ENCODE measurements at places on chromosomes 5 and 9. TPM values are rescaled to one million over a fixed set of nuclear protein-coding genes. Genes with fewer than 3 reads are reported as not detected.

DNA sequence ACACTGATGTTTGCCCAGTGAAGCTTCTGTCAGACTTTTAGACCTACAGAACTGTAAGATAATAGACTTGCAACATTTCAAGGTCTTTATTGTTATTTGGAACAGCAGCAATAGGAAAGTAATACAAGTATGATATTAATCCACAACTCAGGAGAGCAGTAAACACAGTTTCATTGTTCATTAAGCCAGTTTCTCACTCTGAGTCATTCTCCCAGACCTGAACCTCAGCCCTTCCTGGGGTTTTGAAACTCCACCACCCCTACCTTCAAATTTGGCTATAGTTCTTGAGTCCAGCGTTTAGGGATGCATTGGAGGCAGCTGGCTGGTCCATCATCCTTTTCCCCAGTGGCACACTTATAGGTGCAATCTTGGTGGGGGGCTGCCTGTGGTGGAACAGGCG lies 203.2 kb downstream of the RAB3C start:
- no peak for DNase-seq

DNA sequence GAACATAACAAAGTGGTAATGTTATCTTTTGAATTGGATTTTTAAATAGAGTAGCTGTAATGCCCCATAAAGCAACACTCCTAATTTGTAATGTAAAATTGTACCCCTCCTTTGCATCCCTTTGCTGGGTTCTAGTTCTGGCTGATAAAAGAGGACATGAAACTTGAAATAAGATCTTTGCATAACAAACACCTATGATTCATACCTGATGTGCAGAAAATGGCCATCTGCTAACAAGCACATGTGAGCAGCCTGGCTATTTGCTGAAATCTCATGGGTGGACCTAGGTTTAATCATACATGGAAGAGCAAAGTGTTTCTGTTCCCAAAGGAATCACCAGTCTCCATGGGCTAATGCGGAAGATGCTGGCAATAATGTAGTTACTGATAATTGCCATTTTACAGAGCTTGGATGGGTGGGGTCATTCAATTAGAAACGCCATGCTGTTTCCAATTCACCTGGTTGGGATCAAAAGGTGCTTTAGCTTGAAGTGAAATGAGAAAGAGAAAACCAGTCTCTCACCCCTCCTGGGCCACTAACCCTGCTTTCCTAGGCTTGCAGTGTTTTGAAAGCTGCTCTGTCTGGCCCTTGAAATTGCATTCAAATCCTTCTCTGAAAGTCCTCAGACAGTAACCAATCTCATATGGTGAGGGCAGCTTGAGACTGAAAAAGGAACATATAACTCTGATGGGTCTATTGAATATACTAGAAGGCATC lies 585.1 kb downstream of the TLE4 start:
- DNase-seq: no peak

GRCh38 chr5:24693609-24694008 lies 48.8 kb upstream of the CDH10 start:
- no peak for DNase-seq

GRCh38 chr5:6443326-6443725 lies 5.3 kb upstream of the UBE2QL1 start:
- no peak for DNase-seq

GRCh38 chr9:136192289-136193126 lies 12.4 kb downstream of the LHX3 start:
- DNase-seq: no peak

GRCh38 chr9:97480749-97481148 lies 20.7 kb upstream of the TMOD1 start:
- no peak for DNase-seq

DNA sequence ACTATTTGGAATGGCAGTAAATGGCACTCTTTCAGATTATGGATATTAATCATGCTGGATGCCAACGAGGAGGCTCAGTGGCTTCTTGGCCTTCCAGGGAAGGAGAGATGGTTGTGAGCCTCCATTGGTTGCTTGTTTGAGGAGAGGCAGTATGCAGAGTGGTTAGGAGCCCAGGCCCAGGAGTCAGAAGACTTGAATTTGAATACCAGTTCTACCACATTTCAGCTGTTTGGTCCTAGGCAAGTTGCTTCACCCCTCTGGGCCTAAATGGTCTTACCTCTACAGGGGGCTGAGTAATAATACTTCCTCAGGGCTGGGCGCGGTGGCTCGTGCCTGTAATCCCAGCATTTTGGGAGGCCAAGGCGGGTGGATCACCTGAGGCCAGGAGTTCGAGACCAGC lies 52.5 kb downstream of the COL27A1 start:
- DNase-seq: no peak

DNA sequence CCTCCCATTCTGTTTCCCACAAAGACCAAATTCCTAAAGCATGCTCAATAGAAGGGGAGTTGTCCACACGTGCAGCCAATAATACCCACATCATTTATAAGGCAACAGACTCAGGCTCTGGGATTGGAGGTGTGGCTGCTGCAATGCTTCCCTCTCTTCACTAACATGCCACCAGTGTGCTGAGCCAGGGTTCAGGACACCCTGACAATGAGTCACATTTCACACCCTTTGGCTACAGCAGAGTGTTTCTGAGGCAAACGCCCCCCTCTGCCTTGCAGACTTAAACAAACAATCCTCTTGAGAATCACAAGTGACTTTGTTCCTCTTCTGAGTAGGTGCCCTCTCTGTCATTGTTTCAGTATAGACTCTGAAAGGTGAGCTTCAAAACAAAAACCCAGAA lies 189.3 kb upstream of the TLE4 start:
- no peak for DNase-seq

DNA sequence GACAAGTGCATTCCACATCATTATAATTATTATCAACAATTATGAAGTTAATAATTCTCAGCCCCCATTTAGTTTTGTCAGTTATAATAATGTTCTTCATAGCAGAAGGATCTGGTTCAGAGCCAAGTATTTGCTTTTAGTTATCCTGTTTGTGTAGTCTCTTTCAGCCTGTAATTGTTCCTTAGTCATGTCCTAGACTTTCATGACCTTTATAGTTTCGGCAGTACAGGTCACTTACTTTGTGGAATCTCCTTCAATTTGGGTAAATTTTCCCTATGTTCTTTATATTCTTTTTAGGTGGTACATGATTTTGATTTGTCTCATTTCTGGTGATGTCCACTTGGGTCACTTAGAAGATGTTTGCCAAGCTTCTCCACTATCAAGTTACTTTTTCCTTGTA lies 34.3 kb downstream of the UBE2R2 start:
- no peak for DNase-seq

GRCh38 chr5:88833371-88834130 lies 49.4 kb downstream of the MEF2C start:
- no peak for DNase-seq

- no peak for DNase-seq
Measured at GRCh38 chr5:15260356-15261268, 239.4 kb upstream of the FBXL7 start.

DNA sequence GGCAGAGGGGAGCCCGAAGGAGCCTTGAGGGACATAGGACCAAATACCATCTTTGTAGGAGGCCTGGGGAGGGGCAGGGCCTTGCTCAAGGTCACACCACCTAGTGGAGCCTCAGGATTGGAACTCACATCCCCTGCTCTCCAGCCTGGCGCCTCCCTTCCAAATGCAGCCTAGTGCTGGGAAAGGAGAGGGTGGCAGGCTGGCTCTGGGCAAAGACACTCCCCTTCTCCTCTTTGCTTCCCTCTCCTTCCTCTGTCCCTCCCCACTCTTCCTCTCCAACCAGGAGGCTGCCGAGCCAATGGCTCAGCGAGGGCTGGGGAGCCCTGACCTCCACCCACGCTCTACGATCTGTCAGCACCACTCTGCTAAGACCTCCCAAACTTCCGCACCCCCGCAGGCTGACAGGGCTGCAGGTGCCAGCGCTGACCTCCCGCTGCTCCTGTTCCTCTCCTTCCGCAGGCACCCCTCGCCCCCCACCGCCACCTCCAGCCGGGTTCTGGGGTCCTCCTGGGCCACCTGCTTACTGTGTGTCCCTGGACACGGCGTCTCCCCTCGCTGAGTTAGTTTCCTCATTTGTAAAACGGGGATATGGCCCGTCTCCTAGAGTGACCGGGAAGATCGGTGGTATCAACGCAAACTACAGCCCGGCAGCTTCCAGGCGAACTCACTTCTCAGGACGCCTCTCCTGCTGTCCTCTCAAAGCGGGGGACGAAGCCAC lies 52.9 kb downstream of the C9orf50 start:
- no peak for DNase-seq

DNA sequence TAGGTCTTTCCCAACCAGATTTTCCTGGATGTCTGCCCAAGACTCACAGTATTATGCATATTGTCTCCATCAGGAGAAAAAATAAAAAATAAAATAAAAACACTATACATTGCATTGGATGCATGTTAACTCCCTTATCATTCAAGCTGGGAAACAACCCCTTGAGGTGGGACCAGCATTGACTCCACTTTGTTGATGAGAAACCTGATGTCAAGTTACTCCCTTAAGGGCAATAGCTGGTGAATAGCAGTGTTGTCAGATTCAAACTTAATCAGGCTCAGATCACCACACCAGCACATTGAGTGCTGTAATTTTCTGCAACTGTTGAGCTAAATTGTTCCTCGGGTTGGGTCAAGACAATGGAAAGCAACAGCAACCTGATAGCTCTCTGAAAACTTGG lies 264.0 kb upstream of the TRIM32 start:
- no peak for DNase-seq

GRCh38 chr5:90689064-90689463 lies 130.5 kb downstream of the ADGRV1 start:
- peak; percentile 18 for DNase-seq

DNA sequence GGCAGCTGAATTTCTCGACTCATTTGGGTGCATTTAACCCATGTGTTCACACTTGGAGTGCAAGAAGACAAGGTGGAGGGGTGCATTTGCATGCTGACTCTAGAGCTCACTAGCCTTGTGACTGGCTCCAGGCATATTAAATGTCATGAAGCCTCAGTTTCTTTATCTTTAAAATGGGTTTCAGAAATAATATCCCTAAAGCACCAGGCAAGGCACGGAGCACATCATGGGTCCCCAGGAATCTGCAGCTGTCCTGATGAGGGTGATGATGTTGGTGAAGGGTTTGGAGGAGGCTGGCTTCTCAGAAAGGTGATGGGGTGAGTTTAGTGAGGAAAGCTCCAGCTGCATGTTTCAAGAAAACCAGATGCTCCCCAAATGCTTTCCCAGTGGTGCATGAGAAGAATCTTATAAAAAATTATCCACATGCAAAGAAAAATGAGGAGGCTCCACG lies 14.8 kb downstream of the STC2 start:
- no peak for DNase-seq

DNA sequence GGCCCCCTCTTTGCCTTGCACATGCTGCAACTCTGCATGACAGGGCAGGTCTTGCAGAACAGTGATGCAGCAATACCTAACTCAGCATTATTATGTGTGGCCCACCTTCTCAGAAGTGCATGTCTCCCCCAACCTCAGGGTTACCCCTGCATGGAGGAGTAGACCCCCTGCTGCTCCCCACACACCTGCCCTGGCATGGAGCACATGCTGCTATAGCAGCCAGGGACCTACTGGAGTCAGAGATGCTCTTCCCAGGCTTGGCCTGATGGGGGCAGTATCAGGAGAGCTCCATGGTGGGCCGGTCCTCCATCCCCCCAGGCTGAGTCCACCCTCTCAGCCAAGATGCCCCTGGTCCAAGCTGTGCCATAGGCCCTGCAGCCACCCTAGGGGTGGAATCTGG lies 13.2 kb upstream of the BOD1 start:
- peak; percentile 81 for DNase-seq

DNA sequence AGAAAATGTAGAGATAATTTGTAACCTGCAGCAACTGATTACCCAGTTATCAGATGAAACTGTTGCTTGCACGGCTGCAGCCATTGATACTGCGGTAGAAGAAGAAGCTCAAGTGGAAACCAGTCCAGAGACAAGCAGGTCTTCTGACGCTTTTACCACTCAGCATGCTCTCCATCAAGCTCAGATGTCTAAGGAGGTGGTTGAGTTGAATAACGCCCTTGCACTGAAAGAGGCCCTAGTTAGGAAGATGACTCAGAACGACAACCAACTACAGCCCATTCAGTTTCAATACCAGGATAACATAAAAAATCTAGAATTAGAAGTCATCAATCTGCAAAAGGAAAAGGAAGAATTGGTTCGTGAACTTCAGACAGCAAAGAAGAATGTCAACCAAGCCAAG lies 1.7 kb downstream of the KIF4B start:
- DNase-seq: no peak

- no peak for DNase-seq
Measured at GRCh38 chr9:21121595-21122251, 19.9 kb downstream of the IFNW1 start.

GRCh38 chr9:115882911-115883310 lies 270.7 kb upstream of the PAPPA start:
- no peak for DNase-seq

- no peak for DNase-seq
Measured at GRCh38 chr5:1244976-1245375, 19.8 kb downstream of the SLC6A18 start.

DNA sequence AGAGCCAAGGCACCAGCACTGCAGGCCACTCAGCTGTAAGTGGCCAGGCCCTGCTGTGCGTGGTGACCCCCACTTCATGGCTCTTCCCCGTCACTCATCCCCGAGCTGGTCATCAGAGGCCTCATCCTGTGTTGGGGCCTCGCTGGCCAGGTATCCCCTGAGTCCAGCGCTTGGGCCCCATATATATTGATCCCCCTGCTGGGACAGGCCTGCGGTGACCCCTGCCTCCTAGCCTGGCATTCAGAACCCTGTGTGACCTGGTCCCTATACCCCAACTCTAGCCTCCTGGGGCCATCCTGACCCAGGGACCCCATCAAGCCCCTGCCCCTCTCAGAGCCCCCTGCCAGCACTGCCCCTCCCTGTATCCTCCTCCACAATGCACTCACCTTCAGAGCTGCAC lies 12.7 kb downstream of the GBGT1 start:
- no peak for DNase-seq

DNA sequence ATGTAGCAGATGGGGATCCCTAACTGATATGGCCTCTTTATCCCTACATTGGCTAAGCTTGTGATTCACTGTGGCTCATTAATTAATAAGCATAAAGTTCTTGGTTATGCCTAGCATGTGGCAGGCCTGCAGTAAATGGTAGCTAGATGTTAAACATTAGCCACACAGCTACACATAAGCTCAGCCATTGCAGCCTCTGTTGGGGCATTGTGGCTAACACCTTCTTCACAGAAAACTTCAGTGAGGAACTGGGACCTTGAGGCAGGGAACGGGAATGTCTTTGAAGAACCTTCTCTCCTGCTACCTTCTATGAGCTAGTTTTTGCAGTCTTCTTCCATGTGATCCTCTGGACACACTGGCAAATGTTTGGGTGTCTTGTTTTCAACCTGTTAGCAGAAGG lies 338.2 kb downstream of the NTRK2 start:
- no peak for DNase-seq

The ANKRD55 gene
- total RNA-seq: not detected

The CD14 gene
- 0.63 TPM for total RNA-seq

The PCDHB3 gene
- total RNA-seq: 6.4 TPM

The REEP2 gene
- total RNA-seq: 51.1 TPM

The BARHL1 gene
- total RNA-seq: not detected

The ZNF879 gene
- 5.2 TPM for total RNA-seq

The OR1B1 gene
- total RNA-seq: not detected

The ANGPTL2 gene
- 4.5 TPM for total RNA-seq

The BAG1 gene
- total RNA-seq: 48.2 TPM

The MAML1 gene
- total RNA-seq: 42.2 TPM

The BTNL9 gene
- total RNA-seq: 1.8 TPM

The PLAA gene
- total RNA-seq: 56.1 TPM

The PCDH12 gene
- total RNA-seq: not detected

The PTCD2 gene
- total RNA-seq: 13.8 TPM

The SLCO6A1 gene
- total RNA-seq: 0.42 TPM

The PCDHA10 gene
- 12.0 TPM for total RNA-seq

The EMB gene
- total RNA-seq: 36.3 TPM

The GLT6D1 gene
- 0.25 TPM for total RNA-seq

The IL4 gene
- total RNA-seq: not detected

Data from WTC11 (cell line).